ENCODE measurements at places on chromosomes 12 and 14. TPM values are rescaled to one million over a fixed set of nuclear protein-coding genes. Genes with fewer than 3 reads are reported as not detected.

CGRRF1 gene
- 9.2 TPM for total RNA-seq

DNA sequence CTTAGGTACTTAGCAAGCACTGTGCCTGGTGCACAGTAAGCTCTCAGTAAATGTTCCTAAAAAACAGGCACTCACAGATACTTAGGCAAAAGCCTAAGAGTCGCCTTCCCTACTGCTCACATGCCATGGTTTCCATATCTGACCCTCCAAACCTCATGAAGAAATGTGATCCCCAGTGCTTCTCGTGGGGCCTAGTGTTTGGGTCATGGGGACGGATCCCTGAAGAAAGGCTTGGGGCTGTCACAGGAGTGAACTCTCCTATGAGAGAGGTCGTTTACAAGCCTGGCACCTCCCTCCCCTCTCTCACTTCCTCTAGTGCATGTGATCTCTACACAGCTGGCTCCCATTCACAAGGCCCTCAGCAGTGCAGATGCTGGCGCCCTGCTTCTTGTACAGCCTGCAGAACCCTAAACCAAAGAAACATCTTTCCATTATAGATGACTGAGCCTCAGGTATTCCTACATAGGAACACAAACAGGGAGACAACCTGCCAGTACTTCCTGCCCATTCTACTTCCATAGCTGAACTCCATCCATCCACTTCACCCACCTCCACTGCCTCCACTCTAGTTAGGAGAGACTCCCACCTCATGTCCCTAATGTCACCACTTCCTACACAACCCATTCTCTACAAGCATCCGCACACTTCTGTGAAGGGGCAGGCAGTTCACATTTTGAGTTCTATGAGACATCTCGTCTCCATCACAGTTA, 2.9 kb downstream of the SLC15A4 start:
- ATAC-seq: no peak

IFNG-AS1 gene
- not detected for total RNA-seq

GRCh38 chr14:90976101-90976500, 84.3 kb downstream of the RPS6KA5 start:
- ATAC-seq: no peak

DNA sequence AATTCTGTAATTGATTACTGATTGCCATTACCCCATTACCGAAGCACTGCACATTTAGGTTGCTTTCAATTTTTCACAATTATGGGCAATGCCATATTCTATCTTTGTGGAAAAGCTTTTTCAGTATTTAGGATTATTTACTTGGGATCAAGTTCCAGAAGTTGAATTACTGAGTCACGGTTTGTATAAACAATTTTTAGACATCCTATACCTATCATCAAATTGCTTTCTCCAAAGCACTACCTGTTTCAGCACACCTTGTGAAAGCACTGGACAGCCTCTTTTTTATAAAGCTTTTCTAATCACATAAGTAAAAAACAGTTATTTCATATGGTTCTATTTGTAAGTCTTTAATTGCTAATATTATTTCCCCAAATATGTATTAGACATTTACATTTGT, 221.5 kb upstream of the CAND1 start:
- ATAC-seq: no peak

GRCh38 chr14:77058117-77058516, 29.6 kb upstream of the IRF2BPL start:
- no peak for ATAC-seq

DNA sequence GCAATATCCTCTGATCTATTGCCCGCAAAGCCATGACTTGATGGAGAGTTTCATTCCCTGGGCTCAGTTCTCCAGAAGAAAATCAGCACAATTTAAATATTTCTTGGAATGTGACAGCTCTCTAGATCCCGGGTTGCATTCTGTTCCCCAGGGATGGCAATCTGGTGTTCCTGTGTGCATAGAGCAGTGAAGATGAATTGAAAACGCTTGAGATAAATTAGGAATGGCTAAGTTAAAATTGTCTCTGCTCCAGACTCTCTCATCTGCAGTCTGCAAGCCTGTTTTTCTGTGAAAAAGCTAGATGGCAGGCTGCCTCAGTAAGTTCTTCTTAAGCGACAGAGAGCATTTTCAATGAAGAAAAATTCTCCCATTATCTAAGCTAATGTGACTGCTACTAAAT, 582.5 kb upstream of the MGAT4C start:
- ATAC-seq: no peak

GRCh38 chr12:69714542-69714941, 15.4 kb upstream of the BEST3 start:
- ATAC-seq: no peak

- no peak for ATAC-seq
Observed at GRCh38 chr14:23060536-23061260, 3.4 kb upstream of the CDH24 start.

FOXG1 gene
- not detected for total RNA-seq

IRAK3 gene
- total RNA-seq: 3.0 TPM

GRCh38 chr12:58465418-58465817, 454.9 kb downstream of the LRIG3 start:
- no peak for ATAC-seq

DNA sequence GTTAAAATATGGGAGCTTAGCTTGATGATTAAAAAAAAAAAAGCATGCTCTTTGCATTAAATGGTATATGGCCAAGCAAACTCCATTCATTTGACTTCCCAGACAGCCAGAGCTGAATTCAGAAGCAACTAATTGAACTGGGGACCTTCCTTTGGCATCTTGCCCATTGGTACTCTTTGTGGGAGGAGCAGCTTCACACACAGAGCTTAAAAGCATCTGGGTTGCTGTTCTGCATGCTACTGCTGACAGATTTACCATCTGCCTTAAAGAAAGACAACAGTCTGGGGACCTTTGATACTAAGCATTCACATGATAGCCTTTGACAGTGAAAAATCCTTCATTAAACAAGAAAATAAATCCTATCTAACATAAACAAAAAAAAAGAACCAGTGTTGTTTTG, 977.9 kb downstream of the TMTC2 start:
- ATAC-seq: no peak

DNA sequence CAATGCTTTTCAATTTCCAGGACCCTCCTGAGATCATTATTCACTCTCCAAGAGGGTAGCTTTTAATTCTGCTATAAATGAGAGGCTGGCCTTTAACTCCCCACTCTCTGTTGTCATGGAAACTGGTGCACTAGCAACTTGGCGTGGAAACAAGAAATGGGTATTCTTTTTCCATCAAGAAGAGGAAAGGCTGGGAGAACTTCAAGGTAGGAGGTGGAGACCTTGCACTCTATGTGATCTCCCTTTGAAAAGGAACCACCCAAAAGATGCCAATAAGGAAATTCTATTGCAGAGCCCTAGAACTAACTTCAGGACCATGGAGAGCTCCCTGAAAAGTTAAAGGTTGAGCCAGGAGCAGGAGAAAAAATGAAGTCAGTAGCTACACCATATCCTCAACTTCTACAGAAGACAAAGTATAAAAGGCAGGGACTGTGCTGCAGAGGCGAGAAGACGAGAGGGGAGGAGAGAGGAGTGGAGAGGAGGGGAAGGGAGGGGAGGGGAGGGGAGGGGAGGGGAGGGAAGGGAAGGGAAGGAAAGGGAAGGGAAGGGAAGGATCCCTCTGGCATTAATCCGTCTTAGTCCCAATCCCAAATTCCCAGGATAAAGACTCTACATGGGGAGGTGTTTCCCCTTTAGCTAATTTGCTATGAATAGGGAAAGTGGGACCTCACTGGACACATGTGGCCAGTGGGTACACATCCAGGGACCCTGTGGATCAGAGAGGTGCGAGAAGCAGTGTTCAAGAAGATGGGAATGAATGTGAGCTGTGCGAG, 46.7 kb upstream of the FICD start:
- no peak for ATAC-seq

GRCh38 chr14:25698111-25698510, 648.2 kb upstream of the STXBP6 start:
- ATAC-seq: no peak

GRCh38 chr14:33900706-33901105, 50.2 kb downstream of the EGLN3 start:
- no peak for ATAC-seq

WNK1 gene
- total RNA-seq: 157 TPM

- ATAC-seq: no peak
Observed at GRCh38 chr12:99092100-99092851, 447.2 kb downstream of the APAF1 start.

GRCh38 chr12:120846721-120847120, 57.4 kb downstream of the SPPL3 start:
- ATAC-seq: no peak

GRCh38 chr12:48414021-48414420, 58.3 kb upstream of the ANP32D start:
- no peak for ATAC-seq

LPAR5 gene
- total RNA-seq: 18.9 TPM

GRCh38 chr14:62017651-62018230, 255.5 kb downstream of the SNAPC1 start:
- no peak for ATAC-seq

DNA sequence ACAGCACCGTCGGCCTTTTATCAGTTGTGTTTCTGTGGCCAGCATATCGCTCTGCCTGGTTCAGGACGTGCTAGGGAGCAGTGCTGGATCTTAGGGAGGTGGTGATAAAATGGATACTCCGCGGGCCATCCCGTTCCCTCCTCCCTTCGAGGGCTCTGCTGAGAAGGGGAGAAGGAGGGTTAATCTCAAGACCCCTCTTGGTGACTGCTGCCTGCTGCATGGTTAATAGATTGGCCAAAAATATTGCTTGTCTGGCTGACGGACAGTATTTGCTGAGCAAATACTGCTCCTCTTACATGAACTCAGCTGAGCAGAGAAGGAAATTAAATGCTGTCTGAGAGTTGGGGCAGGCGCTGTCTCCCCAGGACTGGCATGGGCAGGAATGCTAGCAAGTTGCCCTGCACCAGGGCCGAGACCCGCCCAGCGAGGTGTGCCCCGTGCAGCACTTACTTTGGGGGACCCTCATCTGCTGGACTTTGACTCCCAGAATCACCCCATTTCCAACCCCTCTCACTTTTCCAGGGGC, 1.2 kb downstream of the FBRSL1 start:
- ATAC-seq: no peak

DNA sequence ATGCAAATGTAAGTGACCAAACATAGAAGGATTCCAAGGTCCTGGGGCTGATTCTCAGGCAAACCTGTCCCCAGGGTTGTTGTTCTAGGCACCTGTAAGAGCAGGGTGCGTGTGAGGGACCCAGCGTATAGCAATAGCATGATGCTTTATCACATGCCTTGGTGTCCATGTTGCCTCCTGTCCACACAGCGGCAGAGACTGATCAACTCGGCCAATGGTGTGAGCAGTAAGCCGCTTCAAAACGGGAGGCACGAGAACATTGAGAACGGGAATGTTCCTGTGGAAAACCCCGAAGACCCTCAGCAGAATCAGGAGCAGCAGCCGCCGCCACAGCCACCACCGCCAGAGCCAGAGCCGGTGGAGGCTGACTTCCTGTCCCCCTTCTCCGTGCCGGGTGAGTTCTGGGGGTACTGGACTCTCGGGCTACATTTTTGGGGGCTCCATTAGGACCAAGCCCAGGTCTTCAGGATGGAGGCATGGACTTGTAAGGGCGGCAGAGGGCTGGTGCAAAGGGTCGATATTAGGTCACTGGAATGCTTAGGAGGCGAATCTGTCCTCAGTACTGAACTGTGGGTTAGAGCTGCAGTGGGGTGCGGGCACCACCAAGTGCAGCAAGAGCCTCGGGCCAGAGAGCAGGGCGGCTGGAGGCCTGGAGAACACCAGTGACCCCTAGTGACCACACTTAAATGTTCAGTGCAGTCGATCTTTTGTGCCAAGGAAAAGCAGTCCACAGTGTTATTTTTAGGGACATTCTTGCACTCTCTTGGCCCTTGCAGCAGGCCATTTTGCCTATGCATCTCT, 57.2 kb upstream of the RIN3 start:
- peak; percentile 60 for ATAC-seq

- no peak for ATAC-seq
Observed at GRCh38 chr12:1978078-1978862, 26.0 kb downstream of the DCP1B start.

GRCh38 chr12:118846416-118846815, 134.9 kb upstream of the SRRM4 start:
- ATAC-seq: no peak

BMAL2 gene
- 58.3 TPM for total RNA-seq

ANKRD33 gene
- total RNA-seq: not detected

- no peak for ATAC-seq
Observed at GRCh38 chr12:82187595-82187994, 170.6 kb downstream of the CCDC59 start.

DNA sequence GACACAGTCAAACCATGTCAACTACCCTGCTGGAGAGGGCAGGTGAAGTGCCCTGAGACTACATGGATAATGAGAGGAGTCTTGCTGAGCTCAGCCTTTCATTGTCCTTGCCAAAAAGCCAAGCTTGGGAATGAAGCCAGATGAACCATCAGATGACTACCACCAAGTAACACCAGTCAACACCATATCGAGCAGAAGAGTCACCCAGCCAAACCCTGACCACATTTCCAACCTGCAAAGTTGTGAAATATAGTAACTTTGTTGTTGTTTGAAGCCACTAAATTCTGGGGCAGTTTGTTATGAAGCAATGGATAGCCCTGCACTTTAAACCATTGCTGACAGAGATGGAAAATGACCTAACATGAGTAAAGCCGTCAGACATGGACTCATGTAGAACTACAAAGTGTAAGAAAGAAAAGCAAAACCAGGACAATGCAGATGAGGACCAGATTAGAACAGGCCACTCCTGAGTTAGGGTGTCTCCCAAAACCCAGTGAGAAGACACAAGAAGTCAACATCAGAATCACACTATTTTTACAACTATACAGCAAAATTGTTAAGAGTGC, 12.5 kb upstream of the CRADD start:
- ATAC-seq: peak; percentile 38

DNA sequence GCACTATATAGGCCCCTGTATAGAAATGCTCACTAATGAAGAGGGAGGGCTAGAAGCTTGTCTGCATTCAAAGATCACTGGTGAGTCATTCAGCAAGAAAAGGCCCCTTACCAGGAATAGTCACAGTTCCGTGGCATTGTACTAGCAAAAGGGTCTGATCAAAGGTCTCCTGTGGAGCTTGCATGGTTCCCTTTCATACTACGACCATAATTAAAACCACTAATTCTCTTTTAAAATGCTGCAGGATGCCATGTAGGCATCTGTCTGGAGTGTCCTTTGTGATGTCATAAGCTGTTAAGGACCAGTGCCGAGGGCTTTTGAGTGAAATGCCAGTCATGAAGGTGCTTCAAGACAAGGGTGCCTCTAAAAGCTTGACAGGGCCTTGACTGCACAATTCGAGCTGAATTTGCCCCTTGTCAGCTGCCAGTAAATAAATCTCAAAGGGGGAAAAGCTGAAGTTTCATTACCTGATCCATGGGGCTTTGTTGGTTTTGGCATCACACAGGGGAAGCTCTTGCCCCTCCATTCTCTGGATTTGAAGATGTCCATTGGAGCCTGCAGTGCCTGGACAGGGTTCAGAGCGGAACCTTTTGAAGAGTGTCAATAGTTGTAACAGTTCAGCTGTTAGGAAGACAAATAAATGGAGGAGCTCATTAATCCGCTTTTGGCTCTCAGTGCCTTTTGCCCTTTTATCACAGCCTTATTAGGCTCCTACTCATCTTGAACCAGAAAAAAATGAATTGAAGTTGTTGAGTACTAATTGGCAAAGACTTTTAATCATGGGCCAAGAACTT, 69.1 kb downstream of the TMEM260 start:
- no peak for ATAC-seq

DNA sequence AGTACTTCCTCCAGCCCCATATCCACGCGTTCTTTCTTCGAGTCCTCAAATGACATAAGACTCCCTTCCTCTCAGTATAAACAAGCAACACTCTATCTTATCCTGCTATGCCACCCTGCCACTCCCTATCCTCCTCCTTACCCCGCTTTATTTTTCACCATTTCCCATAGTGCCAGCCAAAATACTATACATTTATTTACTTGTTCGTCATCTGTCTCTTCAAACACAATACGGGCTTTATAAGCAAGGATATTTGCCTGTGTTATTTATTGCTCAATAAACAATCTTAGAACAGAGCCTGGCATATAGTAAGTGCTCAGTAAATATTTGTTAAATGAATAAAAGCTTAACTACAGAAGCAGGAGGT, 444.9 kb downstream of the EGLN3 start:
- ATAC-seq: no peak

Data from esophagus mucosa (tissue), 1 donor.